H1 (cell line): ENCODE measurements at places on chromosomes 11 and 22.

DNA sequence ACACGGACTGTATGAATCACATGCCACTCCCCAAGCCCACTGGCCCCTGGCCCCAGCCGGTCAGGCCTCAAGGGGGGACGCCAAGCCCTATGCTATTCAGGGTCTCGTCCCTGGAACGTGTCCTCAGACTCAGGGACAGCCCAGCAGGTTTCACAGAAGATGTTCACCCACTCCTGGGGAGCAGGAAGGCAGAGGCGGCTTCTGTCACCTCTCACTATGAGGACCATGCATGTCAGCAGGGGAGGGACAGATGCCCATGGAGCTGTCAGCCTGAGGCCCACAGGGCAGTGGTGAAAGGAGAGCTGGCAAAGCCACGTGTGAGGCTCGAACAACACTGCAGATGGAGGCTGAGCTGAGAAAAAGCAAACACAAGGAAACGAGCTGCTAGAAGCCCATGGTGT is 192.0 kb downstream of the SHANK2 start:
- DNase-seq = no peak
- no peaks in the 10 kb centered on the region for H3K4me1 ChIP-seq
- no peaks in the 10 kb centered on the region for H3K27me3 ChIP-seq
- H3K36me3 ChIP-seq = 0 out of 2 replicates have a peak, but pooled peaks cover 3% of the 10 kb centered on the region
- no peak overlapping the region for H3K27ac ChIP-seq

DNA sequence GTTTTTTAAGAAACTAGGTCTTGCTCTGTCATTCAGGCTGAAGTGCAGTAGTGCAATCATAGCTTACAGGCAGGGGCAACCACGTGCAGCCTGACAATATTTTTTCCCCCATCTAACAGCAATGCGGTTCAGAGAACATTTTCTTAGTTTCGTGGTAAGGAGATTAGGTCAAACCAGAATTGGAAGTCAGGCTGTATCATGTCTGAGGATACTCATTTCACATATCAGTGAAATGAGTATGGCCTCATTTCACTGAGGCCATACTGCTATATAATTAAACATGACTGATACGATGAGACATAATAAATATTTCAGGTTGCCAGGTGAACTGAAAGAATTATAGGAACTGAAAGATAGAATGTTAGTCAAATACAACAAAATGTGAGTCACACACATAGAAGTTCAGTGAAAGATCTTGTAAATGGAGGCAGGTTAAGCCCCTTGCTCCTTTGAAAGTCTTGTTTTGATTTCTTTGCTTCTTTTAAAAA is 32.5 kb upstream of the IZUMO1R start:
- no peaks in the 10 kb centered on the region for H3K27me3 ChIP-seq
- no peak for DNase-seq
- H3K27ac ChIP-seq = no peak overlapping the region
- H3K4me1 ChIP-seq = no peaks in the 10 kb centered on the region

DNA sequence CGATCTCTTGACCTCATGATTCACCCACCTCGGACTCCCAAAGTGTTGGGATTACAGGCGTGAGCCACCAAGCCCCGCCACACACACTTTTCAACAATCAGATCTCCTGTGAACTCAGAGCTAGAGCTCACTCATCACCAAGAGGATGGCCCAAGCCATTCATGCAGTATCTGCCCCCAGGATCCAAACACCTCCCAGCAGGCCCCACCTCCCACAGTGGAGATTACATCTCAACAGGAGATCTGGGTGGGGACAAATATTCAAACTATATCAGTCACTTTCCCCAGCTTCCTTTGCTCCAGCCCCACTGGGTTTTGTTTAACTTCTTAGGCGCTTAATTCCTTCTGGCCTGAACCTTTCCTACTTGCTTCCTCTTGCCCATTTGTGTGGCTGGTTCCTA is 26.3 kb upstream of the SORL1 start:
- H3K4me1 ChIP-seq = peaks cover 3% of the 10 kb centered on the region; the same call in 1 of the 2 replicates
- no peak for DNase-seq
- H3K27ac ChIP-seq = no peak overlapping the region
- no peak overlapping the region for H3K4me3 ChIP-seq
- no peaks in the 10 kb centered on the region for H3K36me3 ChIP-seq

DNA sequence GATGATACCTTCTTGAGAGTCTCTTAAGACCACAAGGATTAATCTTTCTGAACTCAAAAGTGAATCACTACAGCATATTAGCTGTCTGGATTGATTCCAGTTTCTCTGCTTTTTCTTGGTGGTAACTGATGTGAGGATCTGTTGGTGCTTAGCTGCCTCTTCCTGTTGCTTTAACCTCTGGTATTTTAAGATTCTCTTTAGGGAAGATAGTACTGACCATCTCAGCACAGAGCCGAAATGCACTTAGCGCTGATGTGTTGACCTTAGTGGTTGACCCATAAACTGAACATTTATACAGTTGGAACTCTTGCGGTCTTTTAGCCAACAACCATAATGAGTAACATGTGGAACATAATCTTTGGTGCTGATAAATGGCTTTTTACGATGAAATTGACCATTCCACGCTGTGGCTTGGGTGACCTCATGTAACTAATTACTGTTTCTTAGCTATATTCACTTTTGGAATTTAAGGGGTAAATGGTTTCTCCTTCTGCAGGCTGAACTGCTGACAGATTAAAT is 33.7 kb downstream of the APLP2 start:
- no peak overlapping the region for H3K4me3 ChIP-seq
- H3K27ac ChIP-seq = no peak overlapping the region
- peaks cover 8% of the 10 kb centered on the region for H3K4me1 ChIP-seq

DNA sequence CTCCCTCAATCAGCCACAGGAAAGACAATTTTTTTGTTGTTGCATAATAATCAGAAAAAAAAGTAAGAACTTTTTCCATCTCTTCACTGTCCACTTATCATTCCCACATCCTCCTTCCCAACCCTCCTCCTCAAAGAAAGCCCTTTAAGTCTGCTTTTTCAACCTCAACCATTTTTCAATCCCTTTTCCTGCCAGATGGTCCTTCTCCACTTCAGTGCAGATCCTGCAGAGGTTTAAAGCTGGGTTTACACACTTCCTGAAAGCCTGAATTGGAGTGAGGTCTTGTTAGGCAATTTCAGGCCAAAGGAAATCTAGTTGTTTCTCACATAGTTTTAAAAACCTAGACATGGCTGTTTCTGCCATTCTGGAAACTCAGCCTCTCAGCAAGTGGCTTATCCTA is 78.3 kb downstream of the RPL27A start:
- DNase-seq = no peak
- no peak overlapping the region for H3K27ac ChIP-seq
- H3K27me3 ChIP-seq = no peaks in the 10 kb centered on the region
- H3K4me3 ChIP-seq = no peak overlapping the region

DNA sequence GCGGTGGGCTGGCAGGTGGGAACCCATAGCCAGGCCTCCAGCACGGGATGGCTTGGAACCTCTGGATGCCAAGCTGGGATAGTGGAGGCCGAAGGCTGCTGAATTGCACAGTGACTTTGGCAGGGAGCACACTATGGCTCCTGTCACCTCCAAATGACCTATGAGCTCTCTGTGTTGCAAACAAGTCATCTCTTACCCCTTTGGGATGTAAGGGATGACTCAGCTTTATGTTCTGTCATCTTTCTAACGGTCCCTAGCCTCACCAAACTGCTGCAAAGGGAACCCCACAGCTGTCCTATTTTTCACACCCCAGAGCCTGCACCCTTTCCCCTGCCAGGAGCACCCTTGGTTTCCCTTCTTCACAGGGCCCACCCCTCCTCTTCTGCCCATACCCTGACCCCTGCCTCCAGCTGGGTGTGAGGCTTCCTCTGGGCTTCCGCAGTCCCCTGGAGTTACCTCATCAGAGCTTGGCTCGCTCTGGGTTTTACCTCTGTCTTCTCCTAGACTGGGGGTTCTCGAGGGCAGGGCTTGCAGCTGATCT is 2.7 kb upstream of the SCUBE1 start:
- DNase-seq = no peak
- H3K36me3 ChIP-seq = no peaks in the 10 kb centered on the region
- no peak overlapping the region for H3K27ac ChIP-seq
- H3K4me1 ChIP-seq = no peaks in the 10 kb centered on the region; the same call in 1 of the 2 replicates
- no peak overlapping the region for H3K4me3 ChIP-seq
- H3K27me3 ChIP-seq = peaks cover 22% of the 10 kb centered on the region

- no peak overlapping the region for H3K27ac ChIP-seq
- no peak for DNase-seq
- no peaks in the 10 kb centered on the region for H3K4me1 ChIP-seq
These were observed 41.8 kb upstream of the ZBTB16 start for GRCh38 chr11:114017723-114018122.

GRCh38 chr11:23569134-23569533 is 708.9 kb upstream of the CCDC179 start:
- H3K4me1 ChIP-seq = no peaks in the 10 kb centered on the region
- H3K27ac ChIP-seq = no peak overlapping the region
- DNase-seq = no peak
- H3K36me3 ChIP-seq = no peaks in the 10 kb centered on the region
- no peaks in the 10 kb centered on the region for H3K27me3 ChIP-seq
